Stimulated activated CD4-positive, alpha-beta T cell treated with anti-CD3 and anti-CD28 coated beads, TNF-alpha, amount 100 ng/mL, for 1 hour (primary cell): ENCODE measurements at places on chromosomes 1 and 21.

GRCh38 chr1:6367381-6368012 is 26.1 kb downstream of the ACOT7 start:
- DNase-seq, result no peak

DNA sequence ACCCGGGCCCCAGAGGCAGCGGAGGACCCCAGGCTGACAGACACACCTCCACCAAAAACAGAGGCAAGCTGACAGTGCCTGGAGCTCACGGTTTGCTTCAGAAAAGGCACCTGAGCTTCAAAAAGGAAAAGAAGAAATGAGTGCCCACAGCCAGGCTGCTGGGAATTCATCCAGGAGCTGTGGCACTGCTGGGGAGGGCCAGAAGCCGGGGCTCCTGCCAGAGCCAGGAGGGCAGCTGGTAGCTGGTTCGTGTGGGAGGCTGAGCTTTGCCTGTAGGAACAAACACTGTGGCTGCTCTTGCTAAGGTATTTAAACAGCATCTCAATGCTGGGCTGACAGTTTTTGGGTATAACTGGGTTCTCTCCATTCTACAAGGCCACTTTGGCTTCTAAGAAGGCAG is 19.5 kb downstream of the KCNJ6 start:
- DNase-seq, result no peak

DNA sequence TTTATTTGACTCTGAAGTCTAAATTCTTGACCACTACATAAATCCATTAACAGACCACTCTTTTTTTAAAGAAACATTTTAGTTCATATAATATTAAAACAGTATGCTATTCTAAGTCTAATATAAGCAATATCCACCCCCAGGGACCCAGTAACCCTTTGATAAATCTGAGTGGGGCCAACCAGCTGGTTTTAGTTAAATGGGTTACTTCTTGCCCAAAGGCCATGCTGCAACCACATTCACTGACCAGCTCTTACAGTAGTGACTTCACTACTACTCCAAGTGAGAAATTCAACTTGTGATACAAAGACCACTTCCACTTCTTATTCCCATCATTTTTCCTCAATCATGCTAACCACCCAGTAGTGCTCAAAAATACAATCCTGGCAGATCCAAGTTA is 20.5 kb downstream of the FUBP1 start:
- DNase-seq, result no peak

DNA sequence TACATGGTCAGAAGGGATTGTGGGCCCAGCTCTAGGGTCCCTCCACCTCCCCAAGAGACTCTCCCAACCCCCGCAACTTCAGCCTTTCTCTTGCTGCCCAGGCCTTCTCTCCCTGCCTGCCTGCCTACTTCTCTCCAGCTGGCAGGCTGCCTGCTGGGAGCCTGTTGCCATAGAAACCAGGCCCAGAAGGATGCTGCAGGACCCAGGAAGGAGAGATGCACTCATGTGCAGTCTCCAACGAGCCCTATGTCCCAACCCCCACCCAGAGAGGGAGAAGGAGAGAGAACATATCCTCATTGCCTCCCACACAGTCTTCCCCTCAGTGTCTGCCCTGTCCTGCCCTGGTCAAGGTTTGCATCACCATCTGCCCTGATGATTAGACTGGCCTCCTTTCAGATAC is 10.8 kb upstream of the SMIM12 start:
- DNase-seq, result no peak

- no peak for DNase-seq
Observed at GRCh38 chr21:17429936-17430335, 82.9 kb upstream of the CXADR start.

DNA sequence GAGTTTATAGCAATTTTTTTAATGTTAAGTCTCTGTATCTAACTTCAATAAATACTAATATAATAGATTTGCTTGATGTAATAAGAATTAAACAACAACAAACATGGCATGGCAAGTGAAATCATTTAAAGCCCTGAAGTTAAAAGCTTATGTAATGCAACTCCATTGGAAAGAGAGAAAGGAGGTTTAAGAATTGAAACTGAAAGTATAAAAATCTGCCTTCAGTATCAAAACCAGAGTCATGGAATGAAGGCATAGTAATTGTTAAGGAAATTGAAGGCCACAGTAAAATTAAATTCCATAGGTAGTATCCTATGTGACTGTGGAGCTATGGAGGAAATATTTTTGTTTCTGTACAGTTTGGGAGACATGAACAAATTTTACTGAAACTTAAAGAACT is 55.1 kb downstream of the PRDX6 start:
- DNase-seq, result no peak

DNA sequence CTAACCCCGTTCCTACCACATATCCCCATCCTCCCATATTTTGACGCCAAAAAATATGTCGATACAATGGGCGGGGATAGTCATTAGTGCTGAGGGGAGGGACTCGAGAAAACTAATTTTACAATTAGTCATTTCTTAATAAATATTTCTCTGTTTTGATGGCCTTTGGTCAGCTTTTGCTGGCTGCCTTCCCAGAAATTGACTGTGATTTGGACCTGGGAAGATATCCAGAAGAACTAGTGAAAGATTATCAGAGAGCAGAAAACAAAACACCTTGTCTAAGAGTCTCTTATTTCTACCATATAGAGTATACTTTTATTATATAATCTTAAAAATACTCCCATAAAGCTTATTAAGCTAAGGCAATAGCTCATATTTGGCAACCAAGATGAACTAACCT is 247.6 kb downstream of the MRPL39 start:
- DNase-seq, result no peak

DNA sequence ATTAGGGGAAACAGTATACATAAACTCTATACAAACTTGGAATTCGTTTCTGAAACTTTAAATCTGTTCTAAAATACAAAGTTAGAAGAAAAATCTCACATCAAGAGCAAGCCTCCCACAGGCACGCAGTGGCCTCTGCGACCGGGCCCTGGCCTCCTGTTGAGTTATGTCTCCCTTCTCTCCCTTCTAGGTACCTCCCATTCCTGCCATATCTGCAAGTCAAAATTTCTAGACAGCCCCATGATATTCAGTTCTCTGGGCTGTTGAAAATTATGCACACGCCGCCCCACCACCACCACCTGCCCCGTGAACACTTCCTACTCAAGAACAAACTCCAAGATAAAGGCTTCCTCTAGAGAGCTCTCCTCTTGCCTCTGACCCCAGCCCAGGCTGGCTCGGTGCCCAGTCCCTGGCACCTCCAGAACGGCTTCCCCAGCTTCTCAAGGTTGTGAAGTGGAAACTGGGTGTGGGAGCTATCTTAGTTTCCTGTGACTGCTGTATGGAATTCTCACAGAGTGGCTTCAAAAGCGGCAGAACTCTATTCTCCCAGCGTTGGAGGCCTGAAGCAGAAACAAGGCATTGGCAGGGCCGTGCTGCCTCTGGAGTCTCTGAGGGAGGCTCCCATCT is 37.7 kb upstream of the LRP8 start:
- no peak for DNase-seq

- no peak for DNase-seq
Observed at GRCh38 chr1:117815926-117816325, 113.5 kb downstream of the GDAP2 start.

DNA sequence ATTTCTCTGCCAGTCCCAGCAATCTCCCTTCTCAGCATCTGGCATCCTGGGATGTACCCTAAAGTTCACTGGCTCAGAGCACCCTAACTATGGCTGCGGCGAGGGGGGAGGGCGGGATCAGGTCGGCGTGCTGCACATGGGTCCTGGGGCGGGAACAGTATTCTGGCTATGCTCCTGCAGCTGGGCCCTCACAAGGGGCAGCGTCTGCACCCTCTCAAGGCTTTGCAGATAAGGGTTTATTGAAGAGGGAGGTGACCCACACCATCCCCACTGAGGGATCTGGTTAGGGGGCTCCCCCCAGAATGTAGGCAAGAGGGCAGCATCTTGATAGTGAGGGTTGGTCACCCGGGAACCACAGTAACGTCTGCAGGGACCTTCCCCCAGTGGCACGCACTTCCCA is 44.9 kb upstream of the PCBP3 start:
- DNase-seq, result no peak

DNA sequence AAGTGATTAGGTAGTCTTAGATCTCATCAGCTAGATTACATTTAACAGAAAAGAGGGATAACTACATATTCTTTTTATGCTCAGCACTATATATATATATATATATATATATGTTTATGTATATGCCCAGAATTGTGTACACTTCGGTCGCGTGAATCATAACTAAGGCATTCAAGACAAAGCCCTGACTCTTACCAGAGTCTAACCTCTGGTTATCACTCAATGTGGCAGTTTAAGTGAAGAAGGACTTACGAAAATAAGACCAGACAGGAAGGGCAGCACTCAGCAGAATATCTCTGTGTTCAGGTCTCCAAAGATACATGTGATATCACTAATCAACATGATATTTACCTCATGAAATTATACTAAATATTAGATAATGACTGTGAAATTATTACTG is 1326.7 kb downstream of the MRPL39 start:
- no peak for DNase-seq

DNA sequence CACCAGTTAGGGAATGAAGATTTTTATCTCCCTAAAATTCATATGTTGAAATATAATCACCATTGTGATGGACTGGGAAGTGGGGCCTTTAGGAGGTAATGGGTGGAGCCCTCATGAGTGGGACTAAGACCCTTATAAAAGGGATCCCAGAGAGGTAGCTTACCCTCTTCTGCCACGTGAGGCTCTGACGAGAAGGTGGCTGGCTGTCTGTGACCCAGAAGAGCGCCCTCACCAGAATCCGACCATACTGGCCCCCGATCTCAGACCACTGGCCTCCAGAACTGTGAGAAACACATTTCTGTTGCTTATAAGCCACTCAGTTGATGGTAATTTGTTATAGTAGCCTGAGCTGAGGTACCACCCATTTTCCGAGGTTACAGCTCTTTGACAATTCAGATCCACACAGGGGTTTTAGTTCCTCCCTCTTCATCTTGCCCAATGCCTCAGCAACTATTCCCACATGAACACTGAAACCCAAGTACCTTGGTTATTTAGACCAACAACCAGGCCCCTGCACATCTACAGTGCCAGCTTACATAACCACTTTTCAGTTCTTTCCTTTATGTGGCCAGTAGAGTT is 27.6 kb upstream of the HUNK start:
- DNase-seq, result no peak

- DNase-seq, result no peak
Observed at GRCh38 chr1:48107516-48107915, 110.3 kb upstream of the TRABD2B start.

GRCh38 chr21:35645991-35646390 is 414.3 kb downstream of the SETD4 start:
- no peak for DNase-seq
